Frontal cortex (tissue), 4 donors: ENCODE measurements at places on chromosomes 1 and 21.

- DNase-seq = no peak
These were observed 8.7 kb downstream of the C4BPA start for GRCh38 chr1:207112616-207113296.

DNA sequence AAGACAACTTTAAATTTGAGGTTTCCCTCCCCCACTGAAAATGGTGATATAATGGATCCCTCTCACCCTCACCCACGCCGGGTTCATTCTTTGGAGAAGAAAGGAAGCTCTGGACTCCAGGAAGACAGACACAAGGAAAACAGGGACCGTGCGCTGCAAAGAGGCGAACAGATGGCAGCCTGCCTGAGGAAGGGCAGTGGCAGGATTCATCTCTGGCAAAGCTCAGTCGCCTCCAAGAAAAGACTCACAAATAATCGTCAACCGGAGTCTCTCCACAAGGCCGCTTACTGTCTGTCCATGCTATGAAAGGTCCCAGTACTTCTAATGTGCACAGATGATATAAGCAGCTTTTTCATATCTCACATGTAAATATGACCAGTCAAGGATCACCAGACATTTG lies 110.3 kb downstream of the TIAM1 start:
- DNase-seq = no peak

GRCh38 chr1:89604414-89604735 lies 28.5 kb upstream of the LRRC8C start:
- DNase-seq = no peak

GRCh38 chr1:30277911-30278310 lies 445.5 kb downstream of the MATN1 start:
- no peak for DNase-seq

GRCh38 chr1:110690709-110691365 lies 16.1 kb upstream of the KCNA3 start:
- no peak for DNase-seq

DNA sequence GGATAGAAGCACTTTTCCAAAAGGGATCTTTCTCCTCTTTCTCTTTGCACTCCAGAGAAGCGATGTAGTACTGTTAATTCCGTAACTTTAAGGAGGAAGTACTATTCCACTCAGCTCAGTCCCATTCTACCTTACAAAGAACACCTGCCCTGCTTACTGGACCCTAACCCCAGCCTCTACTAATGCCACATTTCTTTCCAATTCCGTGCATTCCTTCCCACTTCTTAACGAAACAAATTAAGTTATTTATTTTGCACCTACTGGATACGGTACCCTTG lies 511 bp downstream of the NDC1 start:
- DNase-seq = no peak

DNA sequence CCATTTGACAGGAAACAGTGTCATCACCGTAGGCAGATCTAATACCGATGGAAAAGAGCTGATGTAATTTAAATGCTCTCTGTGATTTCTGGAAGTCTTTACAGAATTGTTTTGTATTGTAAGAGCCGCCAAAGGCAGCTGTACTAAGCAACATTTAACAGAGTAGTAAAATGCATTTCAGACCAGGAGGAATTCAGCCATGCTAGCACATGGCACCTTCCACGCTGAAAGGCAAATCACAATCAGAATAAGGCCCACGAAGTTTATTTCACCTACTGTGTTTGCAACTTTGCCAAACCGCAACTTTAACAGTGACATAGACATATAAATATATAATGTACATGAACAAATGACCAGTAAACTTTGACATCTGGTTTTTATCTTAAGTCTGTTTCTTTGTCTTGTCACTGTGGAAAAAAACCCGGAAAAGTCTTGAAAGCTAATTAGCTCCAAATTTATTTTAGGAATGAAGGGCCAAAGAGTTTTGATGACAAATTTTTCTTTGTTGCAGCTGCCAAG lies 26.1 kb upstream of the DISC1 start:
- DNase-seq = no peak

DNA sequence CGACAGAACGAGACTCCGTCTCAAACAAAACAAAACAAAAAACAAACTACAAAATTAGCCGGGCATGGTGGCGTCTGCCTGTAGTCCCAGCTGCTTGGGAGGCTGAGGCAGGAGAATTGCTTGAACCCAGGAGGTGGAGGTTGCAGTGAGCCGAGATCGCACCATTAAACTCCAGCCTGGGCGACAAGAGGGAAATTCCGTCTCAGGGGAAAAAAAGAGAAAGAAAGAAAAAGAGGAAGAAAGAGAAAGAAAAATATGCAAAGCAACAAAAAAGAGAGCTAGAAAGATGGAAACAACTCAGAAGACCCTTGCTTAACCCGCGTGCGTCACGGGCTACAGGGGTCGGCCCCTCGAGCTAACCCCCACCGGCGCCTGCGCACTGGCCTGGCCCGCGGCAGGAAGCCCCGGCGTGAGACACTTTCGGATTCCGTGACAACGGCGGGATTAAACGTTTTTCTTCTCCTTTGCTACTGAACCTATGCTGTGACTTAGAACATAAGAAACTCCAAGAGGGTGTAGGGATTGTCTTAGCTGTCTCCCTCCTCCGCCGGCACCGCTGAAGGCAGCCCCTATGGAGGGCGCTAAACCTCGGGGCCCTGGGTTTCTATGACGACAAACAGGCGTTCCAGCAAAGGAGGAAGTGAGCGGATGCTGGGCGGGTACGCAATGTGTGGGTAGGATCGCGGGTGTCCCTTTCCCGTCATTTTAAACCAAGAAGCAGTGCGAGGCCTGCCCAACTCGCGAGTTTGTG lies at the start of gene AXDND1:
Gene AXDND1, plus strand, starts transcription at position 630 of the 751 bp plus-strand sequence. CDS start 539 bp downstream, outside the sequence.
- DNase-seq = peak; percentile 82

GRCh38 chr21:38188037-38188436 lies 68.8 kb upstream of the KCNJ15 start:
- DNase-seq = no peak

DNA sequence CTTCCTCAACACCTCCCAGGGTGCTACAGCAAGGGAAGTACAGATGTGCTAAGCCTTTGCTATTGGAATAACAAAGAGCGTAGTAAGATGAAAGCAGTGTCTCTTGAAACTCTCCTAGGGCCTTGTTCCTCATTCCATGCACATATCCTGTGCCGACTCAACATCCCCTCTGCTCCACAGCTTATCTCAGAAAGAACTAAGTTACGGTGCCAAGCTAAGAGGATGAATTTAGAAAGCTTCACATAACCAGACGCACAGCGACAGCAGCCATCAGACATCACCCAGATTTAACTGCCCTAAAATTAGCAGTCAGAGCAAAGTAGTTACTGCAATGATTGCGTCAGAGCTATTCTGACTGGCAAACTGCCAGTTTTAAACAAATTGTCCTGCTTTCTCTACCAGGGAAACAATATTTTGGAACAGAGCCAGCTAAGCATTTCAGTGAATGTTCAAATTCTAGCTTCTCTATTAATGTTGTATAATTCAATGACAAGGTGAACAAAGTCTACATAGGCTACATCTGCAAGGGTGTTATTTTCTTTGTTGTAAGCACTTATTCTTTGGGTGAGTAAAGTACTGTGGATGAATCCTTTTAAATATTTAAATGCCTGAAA lies 9.5 kb downstream of the SIPA1L2 start:
- DNase-seq = peak; percentile 47

- no peak for DNase-seq
These were observed 13.6 kb upstream of the ERI3 start for GRCh38 chr1:44368471-44369151.

DNA sequence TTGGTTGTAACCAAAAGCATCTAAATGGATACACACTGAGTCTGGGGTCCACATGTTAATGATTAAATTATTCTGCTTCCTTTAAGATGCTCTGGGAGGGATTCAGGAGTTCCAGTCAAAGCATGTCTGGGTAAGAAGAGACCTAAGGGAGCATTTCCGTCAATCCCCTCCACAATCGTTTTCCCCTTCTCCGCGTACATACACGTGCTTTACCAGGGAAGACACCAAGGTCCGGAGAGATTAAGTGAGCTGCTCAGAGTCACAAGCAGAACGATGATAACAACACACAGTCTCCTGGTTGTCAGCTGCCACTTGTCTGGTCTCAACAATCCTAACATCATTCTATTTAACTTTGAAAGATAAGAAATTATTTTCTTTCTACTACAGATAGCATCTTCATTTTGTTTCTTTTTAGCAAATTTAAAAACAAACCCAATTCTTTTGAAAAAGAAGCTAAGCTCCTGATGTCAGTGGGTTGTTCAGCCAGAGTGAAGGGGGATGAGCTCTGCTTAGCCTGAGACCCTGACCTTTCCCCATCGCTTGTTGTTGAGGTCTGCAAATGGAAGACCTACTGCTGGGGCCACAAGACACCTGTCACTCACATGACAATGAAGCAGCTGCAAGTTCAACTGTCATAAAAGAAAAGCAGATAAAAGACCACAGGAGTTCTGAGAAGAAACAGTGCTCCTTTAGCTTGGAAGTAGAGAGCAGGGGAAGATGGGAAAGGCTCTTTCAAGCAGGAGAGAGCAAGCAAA lies 4.5 kb downstream of the PAFAH2 start:
- DNase-seq = no peak

GRCh38 chr1:235673981-235674380 lies 24.4 kb upstream of the GNG4 start:
- DNase-seq = no peak
